ENCODE measurements at places on chromosomes 6 and 20.

DNA sequence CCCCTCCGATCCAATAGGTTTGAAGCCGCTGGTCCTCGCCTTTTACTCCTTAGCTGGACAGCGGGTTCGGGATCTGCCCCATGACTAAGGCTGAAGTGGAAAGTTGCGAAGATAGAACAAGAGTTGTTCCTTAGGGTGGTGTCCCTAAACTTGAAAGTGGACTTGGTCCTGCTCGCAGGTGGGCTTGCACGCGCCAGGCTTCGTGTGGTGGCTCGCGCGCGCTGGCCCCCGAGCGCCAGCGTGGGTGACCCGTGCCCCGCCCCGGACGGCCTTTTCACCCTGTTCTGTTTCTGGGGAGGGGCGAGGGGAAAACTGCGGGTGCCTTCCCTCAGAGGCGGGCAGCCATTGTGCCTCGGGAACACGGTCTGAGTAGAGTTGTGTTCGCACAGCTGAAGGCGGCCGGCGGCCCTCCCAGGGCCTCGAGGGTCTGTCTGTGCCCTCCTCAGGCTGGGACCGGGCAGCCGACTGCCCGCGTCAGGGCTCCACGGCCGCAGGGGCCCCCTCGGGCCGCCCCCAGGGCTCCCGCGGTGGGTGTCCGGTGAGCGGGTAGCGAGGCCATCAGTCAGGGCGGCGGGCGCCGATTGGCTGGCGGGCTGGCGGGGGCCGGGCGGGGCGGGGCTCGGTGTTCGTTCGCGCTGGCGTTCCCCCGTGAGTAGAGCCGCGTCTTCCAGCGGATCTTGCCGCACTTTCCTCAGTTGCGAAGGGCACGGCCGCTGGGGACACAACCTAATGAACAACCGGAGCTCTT, 33.0 kb downstream of the RREB1 start:
- peak; percentile 93 for DNase-seq

GRCh38 chr20:41124451-41125094, 12.8 kb upstream of the PLCG1 start:
- DNase-seq: no peak

- no peak for DNase-seq
Measured at GRCh38 chr20:47737923-47738322, 47.4 kb downstream of the SULF2 start.

GRCh38 chr6:150299873-150300485, 68.8 kb upstream of the IYD start:
- no peak for DNase-seq

DNA sequence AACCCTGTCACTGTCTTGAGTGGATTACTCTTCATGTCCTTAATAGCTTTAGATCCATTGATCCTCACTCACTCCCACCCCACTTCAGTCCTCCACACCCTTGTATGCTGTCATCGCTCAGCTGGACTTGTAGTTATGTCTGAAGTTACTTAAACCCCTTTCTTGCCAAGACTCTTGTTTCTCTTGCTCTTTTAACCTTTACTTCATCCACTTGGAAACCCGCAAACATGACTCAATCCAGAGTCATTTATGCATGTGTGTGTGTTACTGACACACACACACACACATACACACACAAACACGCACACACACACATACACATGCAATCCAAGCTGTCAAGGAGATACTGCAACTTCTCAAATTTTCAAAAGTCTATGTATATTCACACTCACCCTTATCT, 341.8 kb downstream of the SYNE1 start:
- no peak for DNase-seq

- DNase-seq: no peak
Measured at GRCh38 chr6:75176076-75176582, 29.7 kb downstream of the COL12A1 start.

DNA sequence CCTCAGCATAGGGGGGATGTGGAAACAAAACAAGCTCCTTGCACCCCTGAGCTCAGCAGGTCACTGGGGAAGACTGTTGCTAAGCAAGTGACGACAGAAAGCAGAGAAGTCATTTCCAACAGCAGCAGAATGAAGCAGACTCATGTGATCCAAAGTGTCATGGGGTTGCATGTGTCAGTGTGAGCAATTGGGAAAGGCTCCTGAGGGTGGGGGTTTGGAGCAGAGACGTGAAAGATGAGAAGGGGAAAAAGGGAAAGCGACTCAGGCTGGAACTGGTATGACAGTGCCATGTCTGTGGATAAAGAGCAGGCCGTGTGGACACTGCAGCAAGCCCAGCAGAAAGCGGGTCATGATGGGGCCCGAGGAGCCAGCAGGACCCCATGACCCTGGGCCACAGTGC, 363.9 kb downstream of the PREX1 start:
- DNase-seq: no peak

DNA sequence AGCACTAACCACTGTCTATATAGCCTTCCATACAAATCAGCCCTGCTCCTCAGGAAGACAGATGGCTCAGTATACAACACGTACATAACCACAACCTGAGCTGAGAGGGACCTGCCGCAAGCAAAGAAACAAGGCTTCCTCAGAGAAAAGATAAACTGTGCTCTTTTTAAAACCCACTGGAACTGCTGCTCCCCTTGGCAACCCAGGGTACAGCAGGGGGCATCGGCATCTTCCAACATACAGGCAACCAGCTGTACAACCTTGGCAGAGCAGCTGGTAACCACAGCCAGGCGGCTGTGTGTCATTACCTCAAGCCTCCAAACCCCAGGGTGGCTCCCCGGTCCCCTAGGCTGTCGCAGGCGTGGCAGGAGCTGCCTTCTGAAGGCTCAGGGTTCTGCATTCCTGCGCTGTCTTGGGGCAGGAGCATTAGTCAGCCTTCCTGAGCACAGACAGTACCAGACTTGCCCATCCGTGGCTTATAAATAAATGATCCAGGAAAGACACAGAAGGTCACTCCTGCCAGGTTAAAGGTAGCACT, 249.5 kb downstream of the ADGRG6 start:
- no peak for DNase-seq

GRCh38 chr6:170294813-170295509, 4.1 kb upstream of the DLL1 start:
- no peak for DNase-seq
